ENCODE measurements at places on chromosomes 7 and 10. TPM values are rescaled to one million over a fixed set of nuclear protein-coding genes. Genes with fewer than 3 reads are reported as not detected.

TMEM213 gene
- 49.2 TPM for polyA plus RNA-seq

SCIN gene
- 126 TPM for polyA plus RNA-seq

GBX1 gene
- polyA plus RNA-seq: not detected

GRCh38 chr10:105609451-105609850 lies 968.4 kb downstream of the SORCS3 start:
- DNase-seq: no peak

DNA sequence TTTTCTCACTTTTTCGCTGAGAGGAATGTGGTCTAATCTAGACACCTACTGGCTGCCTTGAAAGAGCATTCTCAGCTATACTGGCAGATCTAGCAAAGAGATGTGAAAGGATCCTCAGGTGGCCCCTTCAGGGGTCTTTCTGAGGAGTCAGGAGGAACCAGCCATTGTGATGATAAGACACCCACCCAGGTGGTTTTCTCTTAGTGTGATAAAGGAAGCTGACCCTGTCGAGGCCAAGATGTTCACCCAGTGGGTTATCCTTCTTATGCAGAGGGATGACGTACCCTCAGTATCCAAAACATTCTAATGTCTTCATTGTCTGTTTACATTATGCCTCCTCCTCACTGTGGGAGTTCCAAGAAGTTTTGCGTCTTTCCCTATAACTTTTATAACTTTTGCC lies 98.3 kb upstream of the LRGUK start:
- DNase-seq: no peak

GRCh38 chr7:106283831-106284713 lies 711 bp downstream of the NAMPT start:
- peak; percentile 27 for DNase-seq

- no peak for DNase-seq
These were observed 2.1 kb downstream of the DRGX start for GRCh38 chr10:49393757-49394156.

DNA sequence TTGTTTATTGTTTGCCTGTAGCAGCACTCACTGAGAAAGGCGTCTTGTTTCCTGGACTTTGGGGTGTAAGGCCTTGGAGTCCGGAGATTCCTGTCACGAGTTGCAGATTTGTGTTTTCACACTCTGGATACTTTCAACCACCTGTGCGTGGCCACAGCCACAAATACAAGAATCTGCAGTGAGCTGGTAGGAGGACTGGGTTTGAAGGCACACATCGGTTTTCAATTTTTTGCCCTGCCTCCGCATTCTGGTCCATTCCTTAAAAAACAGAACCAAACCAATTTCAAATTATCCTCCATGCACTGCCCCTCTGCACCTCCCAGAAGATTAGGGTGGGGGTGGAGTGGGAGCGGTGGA lies 619 bp downstream of the EXOC4 start:
- DNase-seq: no peak

- DNase-seq: no peak
These were observed 27.2 kb upstream of the CREB3L2 start for GRCh38 chr7:138029126-138029525.

DNA sequence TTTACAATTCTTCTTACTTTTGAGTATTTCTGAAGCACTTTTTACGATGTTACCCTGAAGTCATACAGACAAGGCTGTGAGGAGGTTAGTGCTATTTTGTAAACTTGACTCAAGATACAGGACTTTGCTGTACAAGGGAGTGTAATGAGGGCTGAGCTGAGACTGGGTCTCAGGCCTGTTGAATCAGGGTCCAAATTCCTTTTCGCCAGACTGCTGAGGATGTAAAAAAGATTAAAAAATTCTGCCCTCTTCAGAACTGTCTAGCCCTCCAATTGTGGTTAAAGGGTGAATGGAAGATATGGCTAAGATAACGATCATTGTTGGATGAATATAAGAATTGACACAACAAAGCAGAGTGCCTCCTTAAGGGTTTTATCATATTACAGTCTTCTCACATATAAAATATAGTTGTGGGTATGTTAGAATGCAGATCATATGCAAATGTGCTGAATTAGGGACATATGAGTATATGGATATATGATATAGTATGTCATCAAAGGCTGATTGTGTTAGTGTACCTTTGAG lies 165.4 kb downstream of the SUGCT start:
- no peak for DNase-seq

GRCh38 chr7:4113271-4113670 lies 568.8 kb upstream of the FOXK1 start:
- DNase-seq: no peak

GRCh38 chr10:110751850-110752249 lies 107.7 kb downstream of the RBM20 start:
- DNase-seq: no peak

DNA sequence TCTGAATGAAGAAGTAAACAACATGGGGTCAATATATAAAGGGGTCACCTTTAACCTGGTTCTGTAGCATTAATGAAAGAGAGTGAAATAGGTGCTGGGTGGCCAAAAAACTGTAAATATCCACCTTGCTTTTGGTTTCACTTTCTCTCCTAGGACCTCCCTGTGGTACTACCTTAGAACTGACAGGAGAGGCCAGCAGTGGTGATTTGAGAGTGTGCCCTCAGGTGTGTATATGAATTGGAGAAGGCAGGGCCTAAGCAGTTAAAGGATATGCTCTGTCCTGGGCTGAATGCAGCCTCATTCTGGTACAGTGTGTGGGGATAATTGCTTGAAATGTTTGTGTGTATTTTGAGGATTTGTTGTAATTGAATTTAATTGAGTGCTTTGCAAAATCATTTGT lies 62.0 kb downstream of the BBS9 start:
- no peak for DNase-seq

GRCh38 chr7:2738766-2739549 lies 51.0 kb downstream of the AMZ1 start:
- DNase-seq: no peak
